NCI-H187 (cell line): ENCODE measurements at places on chromosomes 1 and 21.

DNA sequence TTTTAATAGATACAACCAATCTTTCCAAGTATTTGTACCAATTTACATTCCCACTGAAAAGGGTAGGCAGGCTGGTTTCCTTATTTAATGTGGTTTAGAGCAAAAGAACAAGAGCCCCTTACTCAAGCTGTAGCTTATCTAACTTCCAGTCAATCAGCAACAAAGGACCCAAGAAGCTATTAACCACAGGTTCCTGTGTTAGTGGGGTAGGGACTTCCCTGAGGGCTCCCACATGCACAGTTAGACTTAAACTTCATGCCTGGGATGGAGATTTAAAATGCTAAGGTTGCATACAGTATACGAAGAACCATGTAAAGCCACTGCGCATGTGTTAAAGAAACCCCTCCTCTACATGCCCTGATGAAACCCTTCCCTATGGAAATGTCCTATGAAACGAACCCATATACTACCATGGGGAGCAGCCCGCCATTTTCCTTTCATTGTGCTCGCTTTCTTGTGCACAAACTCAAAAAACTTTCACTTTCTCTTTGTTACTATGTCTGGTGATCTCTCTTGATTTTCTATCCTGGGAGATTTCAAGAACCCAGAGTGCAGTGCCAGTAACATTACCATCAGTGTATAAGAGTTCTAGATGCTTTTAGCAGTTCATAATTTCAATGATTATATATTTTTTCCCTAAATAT, 23.3 kb upstream of the ST6GALNAC5 start:
- DNase-seq, result no peak

GRCh38 chr1:240555524-240555923, 56.4 kb downstream of the GREM2 start:
- DNase-seq, result no peak

DNA sequence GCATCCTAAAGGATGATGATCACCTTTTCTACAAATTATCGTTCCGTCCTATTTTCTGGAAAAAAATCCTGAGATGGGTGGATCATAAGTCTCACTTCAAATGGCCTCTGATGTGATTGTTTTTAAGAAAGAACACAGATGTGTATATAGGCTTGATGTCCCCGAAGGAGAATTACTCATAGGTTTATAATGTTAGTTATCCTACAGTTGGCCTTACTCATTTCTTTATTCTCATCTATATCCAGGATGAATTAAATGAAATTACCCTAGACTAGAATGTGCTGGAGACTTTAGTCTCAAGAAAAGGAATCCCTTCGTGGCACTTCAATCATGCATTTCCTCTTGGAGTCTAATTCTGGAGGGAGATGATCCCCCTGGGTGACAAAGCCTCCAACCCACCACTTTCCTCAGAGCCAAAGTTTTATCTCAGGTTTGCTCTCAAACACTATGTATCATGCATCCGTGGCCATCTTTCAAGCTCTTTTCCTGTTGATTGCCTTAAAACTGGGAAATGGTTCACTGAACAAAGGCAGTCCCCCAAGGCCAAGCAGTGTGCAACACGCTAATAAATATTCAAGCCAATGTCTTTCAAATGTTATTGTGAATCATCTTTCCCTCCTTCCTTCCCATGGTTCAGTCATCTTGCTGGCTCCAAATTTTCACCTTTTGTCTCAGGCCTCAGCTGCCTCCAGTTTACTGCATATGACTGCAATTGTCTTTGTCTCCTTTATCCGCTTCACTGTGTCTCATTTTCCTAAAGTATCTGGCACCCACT, 32.5 kb upstream of the SMYD2 start:
- DNase-seq, result no peak

DNA sequence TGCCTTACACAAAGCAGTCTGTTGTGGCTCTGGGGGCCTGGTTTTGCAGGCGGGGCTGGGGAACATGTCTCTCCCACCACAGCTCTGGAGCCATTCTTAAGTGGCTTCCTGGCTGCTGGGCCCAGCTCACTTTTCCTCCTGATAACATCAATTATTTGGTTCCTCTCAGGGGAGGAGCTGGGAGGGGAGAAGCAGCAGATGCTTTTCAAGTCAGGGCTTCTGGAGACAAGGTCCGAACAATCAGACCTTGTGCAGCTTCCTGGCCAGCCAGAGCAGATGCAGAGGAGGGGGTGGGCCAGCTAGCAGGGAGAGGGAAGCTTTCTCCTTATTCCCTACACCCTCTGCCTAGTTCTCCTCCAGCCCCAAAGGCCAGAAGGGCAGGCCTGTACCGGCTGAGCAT, 3.7 kb upstream of the PAQR6 start:
- no peak for DNase-seq

- DNase-seq, result no peak
These were observed 5.6 kb downstream of the ARID1A start for GRCh38 chr1:26701266-26701994.

- no peak for DNase-seq
These were observed 67.5 kb upstream of the SH3GLB1 start for GRCh38 chr1:86636898-86637297.

DNA sequence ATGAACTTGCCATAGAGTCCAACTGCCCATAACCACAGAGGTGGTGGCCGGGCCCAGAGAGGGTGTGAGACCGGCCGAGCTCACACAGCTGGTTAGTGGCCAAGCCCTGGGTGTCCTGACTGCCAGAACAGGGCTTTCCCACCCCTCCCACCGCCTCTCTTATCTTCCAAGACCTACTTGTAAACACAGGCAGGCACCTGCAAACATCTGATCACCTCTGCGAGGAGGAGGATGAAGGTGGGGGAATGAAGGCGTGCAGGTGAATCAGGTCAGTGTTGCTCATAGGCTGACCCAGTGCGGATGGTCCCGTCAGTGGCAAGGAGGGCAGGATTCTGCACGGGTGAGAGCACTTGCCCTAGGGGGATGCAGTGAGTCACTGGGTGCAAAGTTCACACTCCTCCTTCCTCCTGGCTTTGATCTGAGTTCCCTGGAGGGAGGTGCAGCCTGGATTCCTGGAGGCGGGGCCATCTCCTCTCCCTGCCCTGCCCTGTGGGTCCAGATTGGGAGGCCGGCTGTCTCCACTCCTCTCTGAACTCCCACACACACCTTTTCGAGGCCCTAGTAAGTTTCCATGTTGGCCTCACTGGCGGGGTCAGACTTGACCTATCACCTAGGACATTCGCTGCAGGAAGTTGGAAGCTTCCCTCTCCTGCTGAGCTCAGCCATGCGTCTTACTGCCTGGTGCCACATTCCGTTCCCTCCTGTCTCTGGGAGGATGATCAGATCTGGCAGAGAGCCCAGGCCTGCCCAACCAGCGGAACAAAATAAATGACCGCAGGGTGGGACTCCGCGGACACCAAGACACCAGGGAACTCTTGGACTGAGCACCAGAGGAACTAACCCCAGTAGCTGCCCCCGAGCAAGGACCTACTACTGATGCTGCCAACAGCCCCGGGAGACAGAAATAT, 7.3 kb downstream of the UQCRHL start:
- no peak for DNase-seq

DNA sequence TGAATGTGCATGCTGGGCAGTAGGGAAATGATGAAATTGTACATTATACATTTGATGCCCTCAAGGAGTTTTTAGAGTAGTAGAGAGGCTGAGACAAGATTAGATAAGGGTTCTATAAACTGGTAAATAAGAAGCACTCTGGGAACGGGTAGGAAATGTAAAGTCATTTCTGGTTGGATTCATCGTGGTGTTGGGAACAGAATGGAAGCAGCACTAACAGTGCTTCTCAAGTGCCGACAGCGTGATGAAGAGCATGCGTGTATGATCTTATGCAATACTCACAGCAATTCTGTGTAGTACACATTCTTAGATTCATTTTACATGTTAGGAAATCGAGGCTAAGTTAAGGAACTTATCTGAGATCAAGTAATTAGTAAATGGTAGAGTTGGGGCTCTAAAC, 45.9 kb downstream of the GPR88 start:
- no peak for DNase-seq

GRCh38 chr1:32242341-32242851, 4.6 kb upstream of the FAM167B start:
- DNase-seq, result no peak

GRCh38 chr1:117605164-117605773, 579 bp upstream of the TENT5C start:
- no peak for DNase-seq

- DNase-seq, result no peak
These were observed 2.2 kb downstream of the ELOA start for GRCh38 chr1:23745515-23745914.

DNA sequence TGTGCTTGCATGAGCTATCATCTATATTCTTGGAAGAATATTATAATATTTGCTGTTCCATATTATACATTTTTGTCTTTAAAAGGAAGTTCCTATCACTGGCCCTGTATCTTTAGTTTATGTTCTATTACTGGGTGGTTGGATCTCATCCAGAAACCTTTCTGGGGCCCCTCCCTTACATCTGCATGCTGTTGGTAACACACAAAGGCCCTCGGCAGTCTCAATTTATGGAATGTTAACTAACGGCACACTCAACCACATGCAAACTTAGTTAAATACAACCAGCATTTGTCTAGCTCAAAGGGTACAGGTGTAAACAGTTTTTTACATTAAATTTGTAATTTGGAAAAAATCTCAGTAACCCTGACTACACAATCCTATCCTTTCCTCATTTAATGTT, 9.7 kb upstream of the HYI start:
- no peak for DNase-seq

- no peak for DNase-seq
These were observed 5.3 kb upstream of the TFF2 start for GRCh38 chr21:42356046-42356445.

GRCh38 chr1:113178106-113178505, 105.1 kb downstream of the LRIG2 start:
- DNase-seq, result no peak

DNA sequence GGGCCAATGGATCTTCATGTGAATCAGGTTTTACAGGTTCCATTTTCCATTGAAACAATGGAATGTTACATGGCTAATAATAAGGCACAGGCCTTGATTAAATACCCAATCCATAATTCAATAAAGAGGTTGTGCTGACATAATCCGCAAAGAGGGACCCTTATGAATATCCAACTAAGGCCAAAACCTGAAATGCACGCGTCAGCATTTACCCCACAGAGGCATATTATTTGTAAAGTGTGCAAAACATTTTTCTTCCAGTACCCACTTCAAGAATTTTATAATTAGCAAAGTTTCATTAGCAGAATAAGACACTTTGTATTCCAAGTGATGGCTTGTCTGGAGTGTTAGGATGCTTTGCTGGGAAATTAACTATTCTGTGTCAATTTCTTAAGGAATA, 220.6 kb upstream of the C8B start:
- DNase-seq, result no peak

GRCh38 chr1:43932786-43933385, 715 bp upstream of the ARTN start:
- no peak for DNase-seq

DNA sequence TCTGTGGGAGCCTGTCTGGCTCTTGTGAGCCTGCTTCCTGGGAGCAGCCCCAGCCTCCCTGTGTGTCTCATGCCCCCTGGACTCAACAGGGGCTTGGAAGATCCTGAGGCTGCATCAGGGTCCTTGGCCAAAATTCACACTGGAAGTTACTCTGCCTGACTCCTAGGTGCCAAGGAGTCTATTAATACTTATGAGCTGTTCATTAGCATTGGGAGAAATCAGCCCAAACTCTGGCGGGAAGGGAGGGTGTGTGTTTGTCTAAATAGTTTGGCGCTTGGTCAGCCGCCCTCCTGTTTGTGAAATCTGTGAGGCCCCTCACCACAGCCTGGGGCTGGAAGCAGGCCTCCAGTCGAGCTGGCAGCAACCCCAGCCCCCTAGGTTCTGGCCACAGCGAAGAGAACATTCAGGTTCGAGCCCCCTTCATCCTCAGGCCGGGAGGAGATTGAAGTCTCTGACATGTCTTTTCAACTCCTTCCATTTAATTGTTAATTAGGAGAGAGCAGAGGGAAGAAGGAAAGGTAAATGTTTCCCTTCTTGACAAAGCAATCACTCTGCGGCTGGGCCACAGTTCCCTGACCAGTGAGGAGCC, 82.1 kb upstream of the F3 start:
- DNase-seq, result no peak

DNA sequence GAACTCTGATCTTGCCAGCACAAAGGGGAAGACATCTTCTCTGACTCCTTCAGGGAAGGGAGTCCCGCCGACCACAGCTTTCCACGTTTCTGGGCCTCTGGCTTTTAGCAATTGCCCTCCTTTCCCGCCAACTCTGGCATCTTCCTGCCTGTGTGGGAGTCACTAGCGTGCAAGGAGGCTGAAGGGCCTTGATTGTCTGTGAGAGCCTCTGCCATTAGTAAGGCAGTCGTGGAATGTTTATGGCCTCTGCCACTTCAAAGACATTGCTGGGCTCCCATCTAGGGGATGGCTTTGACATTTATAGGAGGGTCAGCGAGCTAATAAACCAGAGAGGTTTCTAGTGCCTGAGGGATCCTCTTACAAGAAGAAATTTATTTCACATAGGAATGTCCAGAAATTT, 14.3 kb upstream of the PROK1 start:
- DNase-seq, result no peak

DNA sequence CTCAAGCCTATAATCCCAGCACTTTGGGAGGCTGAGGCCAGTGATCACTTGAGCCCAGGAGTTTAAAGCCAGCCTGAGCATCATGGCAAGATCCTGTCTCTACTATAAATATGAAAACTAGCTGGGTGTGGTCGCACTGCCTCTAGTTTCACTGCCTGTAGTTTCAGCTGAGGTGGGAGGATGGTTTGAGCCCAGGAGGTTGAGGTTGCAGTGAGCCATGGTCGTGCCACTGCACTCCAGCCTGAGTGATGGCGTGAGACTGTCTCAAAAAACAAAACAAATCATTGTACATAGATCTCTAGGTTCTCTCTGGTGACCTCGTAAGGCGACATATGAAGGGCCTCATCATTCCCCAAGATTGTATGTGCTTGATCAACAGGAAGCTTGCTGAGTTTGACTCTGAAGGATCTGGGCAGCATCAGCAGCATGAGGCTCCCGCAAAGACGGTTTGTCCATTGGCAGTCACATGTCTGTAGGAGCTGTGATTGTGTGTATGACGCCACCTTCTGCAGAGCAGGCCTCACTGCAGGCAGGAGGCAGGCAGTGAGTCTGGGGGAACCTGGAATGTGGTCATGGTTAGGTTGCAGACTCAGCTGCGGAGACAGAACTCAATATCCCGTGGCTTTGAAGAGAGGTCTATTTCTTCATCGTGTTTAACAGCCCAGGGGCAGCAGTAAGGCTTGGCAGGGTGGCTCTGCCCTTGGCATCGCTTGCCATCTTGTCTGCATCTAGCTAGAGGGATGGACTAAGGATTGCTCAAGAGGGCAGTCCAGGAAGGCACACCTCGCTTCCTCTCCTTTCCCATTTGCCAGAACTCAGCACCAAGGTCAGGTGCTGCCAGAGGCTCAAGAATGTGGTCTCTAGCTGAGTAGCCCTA, 14.0 kb downstream of the ATP5PO start:
- DNase-seq, result no peak

GRCh38 chr1:87684713-87685205, 356.1 kb downstream of the LMO4 start:
- DNase-seq, result no peak

DNA sequence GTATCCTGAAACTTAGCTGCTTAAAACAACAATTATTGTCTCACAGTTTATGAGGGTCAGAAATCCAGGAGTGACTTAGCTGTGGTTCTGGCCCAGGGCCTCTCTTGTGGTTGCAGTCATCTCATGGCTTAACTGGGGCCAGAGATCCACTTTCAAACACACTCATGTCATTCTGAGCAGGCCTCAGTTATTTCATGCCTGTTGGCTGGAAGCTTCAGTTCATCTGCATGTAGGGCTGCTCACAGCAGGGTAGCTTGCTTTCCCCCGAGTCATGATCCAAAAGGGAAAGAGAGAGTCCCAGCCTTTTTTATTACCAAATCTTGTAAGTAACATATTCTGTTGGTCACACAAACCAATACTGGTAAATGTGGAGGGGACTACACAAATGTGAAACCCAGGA, 96.6 kb upstream of the B3GALT2 start:
- DNase-seq, result no peak

GRCh38 chr1:13478692-13479091, 35.1 kb downstream of the LRRC38 start:
- DNase-seq, result no peak
